ENCODE measurements at places on chromosomes 1 and 21.
A peak's percentile ranks its signal among the peaks of the same experiment; 100 is the strongest.

GRCh38 chr21:26140164-26140579, 30.4 kb downstream of the APP start:
- DNase-seq = no peak

GRCh38 chr1:217032715-217033367, 309.6 kb upstream of the ESRRG start:
- no peak for DNase-seq

- DNase-seq = no peak
Measured at GRCh38 chr1:33741749-33742148, 122.1 kb upstream of the HMGB4 start.

- DNase-seq = peak; percentile 65
Measured at GRCh38 chr1:119712342-119713038, 756 bp downstream of the PHGDH start.

- DNase-seq = no peak
Measured at GRCh38 chr21:40404396-40404800, 442.6 kb downstream of the DSCAM start.

DNA sequence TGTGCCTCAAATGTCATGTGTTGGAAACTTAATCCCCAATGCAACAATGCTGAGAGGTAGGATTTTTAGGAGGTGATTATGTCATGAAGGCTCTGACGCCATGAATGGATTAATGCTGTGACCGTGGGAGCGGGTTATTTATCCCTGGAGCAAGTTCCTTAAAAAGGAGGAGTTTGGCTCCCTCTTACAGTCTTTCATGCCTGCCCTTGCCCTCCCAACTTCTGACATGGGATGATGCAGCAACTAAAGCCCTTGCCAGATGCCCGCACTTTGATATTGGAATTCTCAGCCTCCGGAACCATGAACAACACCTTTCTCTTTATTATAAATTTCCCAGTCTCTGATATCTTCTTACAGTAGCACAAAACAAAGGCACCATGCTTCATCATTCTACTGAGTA, 685.3 kb upstream of the CHRM3 start:
- DNase-seq = no peak

GRCh38 chr1:118217141-118217838, 32.3 kb upstream of the SPAG17 start:
- no peak for DNase-seq

DNA sequence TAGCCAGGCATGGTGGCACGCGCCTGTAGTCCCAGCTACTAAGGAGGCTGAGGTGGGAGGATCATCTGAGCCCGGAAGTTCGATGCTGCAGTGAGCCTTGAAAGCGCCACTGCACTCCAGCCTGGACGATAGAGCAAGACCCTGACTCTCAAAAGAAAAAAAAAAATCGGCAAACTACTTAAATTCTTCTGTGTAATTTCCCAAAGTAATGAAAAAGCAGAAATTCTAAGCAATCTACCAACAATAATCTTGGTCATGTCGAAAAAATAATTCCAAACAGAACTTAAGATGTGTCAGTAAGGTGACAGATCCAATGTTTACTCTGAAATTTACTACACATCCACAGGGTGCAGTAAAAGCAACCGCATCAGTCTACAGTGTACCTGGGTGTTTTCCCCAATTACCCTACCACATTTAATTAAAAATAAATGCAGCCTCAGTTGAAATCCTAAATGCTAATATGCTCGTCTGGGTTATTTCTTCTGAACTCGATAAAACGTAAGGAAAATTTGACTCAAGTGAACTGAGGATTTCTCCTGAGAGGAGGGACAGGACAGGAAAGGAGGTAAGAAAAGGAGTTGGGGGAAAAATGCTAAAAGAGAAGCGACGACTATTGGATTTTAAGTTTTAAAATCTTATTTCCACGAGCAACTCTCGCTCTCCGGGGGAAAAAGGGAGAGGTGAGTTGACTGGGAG, 801 bp downstream of the EPRS1 start:
- DNase-seq = no peak

DNA sequence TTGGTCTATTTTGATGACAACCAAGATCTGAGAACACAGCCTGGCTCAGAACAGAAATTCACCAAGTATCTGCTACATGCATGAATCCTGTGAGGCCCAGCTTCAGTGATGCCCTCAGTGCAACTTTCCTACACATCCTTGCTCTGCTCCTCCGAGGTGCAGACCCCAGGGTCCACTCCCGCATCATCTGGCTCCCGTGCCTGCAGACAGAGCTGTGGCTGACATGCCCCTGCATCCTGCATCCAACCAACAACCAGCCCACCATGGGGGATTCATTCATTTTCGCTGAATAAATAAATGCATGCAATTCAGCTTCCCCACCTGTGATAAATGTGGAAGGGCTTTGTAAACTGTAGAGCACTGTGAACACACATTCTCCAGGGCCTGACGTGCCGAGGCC, 112.3 kb downstream of the GLIS1 start:
- DNase-seq = no peak

- DNase-seq = no peak
Measured at GRCh38 chr1:220274251-220274855, 2.1 kb upstream of the RAB3GAP2 start.

DNA sequence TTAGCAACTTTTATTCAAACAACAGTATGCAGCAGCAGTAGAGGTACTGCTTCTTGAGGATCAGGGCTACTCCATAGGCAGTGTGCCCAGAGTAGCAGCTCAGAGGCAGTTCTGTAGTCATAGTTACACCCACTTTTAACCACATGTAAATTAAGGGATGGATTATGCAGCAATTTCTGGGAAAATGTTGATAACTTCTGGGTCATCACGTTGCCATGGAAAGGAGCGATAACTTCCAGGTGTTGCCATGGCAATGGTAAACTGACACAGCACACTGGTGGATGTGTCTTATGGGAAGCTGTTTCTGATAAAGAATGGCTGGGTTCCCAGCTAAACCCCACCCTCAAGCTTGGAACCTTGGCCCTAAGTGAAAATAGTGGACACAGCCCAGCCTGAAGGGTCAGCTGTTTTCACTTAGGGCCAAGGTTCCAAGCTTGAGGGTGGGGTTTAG, 29.0 kb upstream of the PLA2G2A start:
- DNase-seq = no peak

- no peak for DNase-seq
Measured at GRCh38 chr1:93056214-93056613, 22.9 kb upstream of the MTF2 start.

GRCh38 chr1:87918398-87918797, 589.7 kb downstream of the LMO4 start:
- DNase-seq = no peak

- no peak for DNase-seq
Measured at GRCh38 chr1:65339866-65340468, 30.6 kb downstream of the DNAJC6 start.

DNA sequence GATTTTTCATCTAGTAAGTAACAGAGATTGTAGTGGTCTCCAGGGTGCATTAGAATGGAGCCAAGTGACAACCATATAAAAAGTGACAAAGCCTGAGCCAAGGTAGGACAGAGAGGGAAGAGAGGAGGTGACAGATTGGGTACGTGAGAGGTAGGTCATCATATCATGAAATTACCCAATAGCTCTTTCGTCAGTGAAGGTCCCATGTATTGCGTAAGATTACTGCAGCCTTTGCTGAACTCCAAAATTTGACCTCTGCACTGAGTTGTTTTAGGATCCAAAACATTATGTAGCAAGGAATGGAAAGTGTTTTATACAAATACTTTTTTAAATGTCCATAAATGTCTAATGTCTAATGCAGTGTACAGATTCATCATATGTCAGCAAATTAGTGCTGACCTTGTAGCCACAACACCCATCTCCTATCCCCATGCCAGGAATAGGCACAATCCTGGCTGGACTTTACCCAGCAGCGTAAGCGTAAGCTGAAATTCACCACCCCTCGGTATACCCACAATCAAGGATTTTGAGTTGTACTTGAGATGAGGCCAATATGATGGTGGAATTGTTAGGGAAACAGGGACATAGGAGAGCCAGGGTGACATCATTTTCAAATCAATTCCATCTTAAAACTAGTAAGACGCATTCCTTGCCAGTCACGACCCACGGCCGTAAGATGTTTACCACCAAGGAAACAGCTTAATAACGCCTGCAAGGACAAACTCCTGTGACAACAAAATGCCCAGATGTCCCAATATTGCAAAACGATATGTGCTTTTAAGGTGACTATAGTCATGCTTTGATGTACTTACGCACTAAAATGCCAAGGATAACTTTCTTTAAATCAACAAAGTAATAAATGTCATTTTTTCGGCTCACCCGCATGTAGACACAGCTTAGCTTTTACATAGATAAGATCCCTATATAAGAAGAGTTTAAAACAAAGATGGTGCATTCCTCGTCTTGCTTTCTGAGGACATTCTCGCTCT, 38.1 kb upstream of the GREM2 start:
- no peak for DNase-seq

GRCh38 chr1:193553564-193553963, 367.2 kb upstream of the B3GALT2 start:
- no peak for DNase-seq

DNA sequence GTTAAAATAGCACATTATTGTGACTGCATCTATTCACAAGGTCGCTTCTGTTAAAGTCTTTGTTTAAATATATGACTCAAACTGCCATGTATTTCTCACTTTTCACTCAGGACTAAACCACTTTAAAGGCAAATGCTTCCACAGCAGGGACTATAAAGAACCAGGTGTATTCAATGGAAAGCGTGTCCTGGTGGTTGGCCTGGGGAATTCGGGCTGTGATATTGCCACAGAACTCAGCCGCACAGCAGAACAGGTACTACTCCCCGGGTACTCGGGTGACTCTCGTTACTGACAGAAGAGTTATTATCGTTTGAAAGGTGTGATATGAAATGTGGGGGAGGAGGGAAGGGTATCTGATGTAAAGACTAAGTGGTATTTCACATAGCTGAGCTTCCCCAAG, 17.3 kb downstream of the FMO3 start:
- no peak for DNase-seq

GRCh38 chr1:215004121-215004827, 78.3 kb upstream of the KCNK2 start:
- DNase-seq = no peak

GRCh38 chr1:85849660-85850059, 141.4 kb upstream of the ZNHIT6 start:
- DNase-seq = no peak

- no peak for DNase-seq
Measured at GRCh38 chr1:91725618-91725988, 160.3 kb downstream of the TGFBR3 start.

- no peak for DNase-seq
Measured at GRCh38 chr1:54188291-54188690, 11.5 kb downstream of the CYB5RL start.

DNA sequence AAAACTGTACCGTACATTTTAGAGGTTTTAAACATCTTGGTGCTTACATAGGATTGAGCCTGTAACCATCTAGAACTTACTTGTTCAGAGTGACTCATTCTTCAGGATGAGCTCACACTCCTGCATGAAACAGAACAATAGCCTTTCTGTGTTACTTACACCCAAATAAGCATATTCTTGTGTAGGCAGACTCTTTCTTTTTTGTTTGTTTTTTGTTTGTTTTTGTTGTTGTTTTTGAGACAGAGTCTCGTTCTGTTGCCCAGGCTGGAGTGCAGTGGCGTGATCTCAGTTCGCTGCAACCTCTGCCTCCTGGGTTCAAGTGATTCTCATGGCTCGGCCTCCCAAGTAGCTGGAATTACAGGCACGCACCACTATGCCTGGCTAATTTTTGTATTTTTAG, 3.8 kb upstream of the CA6 start:
- DNase-seq = no peak

DNA sequence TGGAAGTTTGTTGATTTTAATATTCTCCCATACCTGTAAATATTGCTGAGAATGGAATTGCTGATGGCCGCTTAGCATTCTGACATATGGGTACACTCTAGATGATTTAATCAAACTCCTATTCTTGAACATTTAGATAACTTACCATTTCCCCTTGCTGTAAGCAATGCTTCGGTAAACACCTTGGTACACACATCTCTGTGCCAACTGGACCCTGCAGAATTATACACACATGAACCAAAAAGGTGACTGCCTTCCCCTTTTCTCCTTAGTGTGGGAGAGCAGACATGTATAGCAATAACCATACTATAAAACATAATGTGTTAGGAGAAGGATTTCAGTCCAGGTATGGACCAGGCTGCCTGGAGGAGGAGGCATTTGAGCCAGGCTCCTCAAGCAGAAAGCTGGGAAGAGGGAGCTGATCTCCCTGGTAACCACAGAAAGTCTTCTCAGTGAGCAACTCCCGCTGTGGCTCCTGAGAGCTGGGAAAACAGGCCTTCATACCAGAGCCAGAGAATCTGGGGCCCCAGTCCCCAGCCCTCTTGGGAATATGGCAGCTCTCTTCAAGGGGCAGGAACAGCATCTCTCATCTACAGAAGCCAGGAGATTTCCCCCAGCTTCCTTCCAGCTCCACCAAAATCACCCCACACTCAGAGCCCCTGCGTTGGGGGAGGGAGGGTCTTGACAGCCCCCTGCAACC, 33.9 kb upstream of the CSF1 start:
- no peak for DNase-seq

- DNase-seq = no peak
Measured at GRCh38 chr1:152735648-152736047, 22.2 kb upstream of the KPRP start.

DNA sequence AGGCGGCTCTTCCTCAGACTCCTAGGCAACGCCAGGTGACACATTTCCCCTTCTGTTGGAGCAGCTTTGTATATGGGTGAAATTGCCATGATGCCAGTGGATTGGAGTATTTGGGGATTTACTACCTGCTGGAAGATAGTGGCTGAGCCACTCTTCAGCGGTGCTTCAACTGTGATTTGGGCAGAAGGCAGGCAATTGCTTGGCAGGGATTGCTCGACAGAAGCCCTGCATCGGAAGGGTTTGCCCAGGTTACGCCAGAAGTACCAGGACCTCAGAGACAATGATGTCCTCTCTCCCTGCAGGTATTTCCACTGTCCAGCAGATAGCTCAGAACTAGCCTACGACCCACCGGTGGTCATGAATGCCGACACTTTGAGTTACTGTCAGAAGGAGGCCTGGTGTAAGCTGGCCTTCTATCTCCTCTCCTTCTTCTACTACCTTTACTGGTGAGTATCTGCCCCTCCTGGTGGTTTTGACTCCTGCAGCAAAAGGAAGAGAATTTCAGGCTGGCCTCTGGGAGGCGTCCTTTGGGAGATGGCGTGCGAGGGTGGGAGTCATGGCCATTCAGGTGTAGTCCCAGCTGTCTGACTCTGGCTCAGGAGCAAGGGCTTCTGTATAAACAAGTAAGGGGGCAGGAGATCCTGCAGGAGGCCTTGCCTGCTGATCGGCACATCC, 118.3 kb downstream of the CNIH3 start:
- DNase-seq = no peak

- no peak for DNase-seq
Measured at GRCh38 chr1:22074803-22075202, 22.3 kb downstream of the CDC42 start.

GRCh38 chr21:39168800-39169199, 14.5 kb downstream of the PSMG1 start:
- DNase-seq = no peak

- DNase-seq = no peak
Measured at GRCh38 chr1:240667351-240667750, 55.4 kb upstream of the GREM2 start.

GRCh38 chr1:45412899-45413298, 72.7 kb upstream of the MUTYH start:
- no peak for DNase-seq

- DNase-seq = no peak
Measured at GRCh38 chr1:154963643-154964042, 2.1 kb upstream of the PYGO2 start.
